ENCODE measurements at places on chromosomes 12 and 14.

GRCh38 chr12:131351319-131352028, 359.4 kb upstream of the SFSWAP start:
- DNase-seq: no peak

- DNase-seq: peak; percentile 91
Observed at GRCh38 chr12:59698600-59698999, 102.8 kb downstream of the SLC16A7 start.

DNA sequence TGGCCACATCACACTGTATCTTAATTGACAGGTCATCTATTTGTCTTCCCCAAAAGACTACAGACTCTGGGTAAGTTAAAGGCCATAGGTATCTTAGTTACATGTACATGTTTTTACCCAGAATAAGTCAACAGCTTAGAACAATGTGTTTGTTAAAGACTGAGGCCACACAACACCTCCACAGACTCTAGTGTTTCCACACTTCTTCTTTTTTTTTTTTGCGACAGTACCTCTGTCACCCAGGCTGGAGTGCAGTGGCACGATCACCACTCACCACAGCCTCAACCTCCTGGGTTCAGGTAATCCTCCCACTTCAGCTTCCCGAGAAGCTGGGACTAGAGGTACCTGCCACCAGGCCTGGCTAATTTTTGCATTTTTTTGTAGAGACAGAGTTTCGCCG, 1.3 kb downstream of the GPN3 start:
- DNase-seq: no peak

GRCh38 chr12:75646329-75647210, 135.2 kb upstream of the KRR1 start:
- DNase-seq: no peak

GRCh38 chr14:89360277-89360676, 56.8 kb downstream of the FOXN3 start:
- no peak for DNase-seq

DNA sequence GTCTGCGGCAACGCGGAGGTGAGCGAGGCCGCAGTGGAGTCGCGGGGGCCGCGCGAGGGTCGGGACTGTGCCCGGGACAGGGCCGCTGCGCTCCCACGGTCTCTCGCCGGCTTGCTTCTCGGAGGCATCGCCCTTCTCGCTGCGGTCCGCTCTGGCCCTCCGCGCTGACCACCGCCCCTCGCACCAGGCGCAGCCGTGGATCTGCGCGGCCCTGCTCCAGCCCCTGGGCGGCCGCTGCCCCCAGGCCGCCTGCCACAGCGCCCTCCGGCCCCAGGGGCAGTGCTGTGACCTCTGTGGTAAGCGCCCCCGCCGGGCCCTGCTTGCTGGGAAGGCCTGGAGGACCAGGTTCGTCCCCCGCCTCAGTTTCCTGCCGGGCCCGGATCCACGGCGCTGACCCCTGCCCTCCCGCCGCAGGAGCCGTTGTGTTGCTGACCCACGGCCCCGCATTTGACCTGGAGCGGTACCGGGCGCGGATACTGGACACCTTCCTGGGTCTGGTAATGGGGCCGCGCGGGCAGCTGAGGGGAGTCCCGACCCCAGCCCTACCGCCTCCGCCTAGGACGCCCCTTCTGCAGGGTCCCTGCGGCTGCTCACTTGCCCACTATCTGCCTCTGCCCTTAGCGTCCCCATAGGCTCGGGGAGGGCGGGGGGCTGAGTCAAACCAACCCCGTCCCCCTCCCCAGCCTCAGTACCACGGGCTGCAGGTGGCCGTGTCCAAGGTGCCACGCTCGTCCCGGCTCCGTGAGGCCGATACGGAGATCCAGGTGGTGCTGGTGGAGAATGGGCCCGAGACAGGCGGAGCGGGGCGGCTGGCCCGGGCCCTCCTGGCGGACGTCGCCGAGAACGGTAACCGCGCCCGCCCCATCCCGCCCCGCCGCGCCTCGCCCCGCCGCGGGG, 7.0 kb downstream of the AMN start:
- no peak for DNase-seq

- DNase-seq: no peak
Observed at GRCh38 chr12:98578821-98579220, 14.7 kb upstream of the SLC25A3 start.

- DNase-seq: peak; percentile 93
Observed at GRCh38 chr12:57135527-57136326, 7.4 kb downstream of the LRP1 start.

DNA sequence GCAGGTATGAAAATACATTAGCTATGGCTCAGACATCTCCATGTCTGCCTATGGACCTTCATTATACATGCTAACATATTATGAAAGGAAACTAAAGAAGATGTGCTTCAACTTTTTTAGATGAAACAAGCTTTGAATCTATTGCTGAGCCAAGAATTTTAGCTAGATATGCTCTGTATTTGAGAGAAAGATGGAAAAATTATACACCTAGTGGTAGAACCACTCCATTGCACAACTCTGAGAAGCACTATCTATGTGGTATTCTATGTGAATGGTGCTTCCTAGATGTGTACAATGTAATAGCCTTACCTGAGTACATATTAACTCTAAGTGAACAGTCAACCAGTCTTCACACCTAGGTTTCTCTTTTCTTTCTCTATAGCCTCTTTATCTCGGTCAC, 17.3 kb downstream of the EPYC start:
- no peak for DNase-seq

GRCh38 chr14:68584786-68585185, 208.1 kb downstream of the ZFP36L1 start:
- DNase-seq: no peak

- peak; percentile 21 for DNase-seq
Observed at GRCh38 chr12:95548539-95549391, 2.5 kb downstream of the USP44 start.

- DNase-seq: no peak
Observed at GRCh38 chr14:67225523-67225922, 15.7 kb upstream of the PALS1 start.

- DNase-seq: peak; percentile 88
Observed at GRCh38 chr12:10220398-10221077, 7.9 kb downstream of the GABARAPL1 start.

- DNase-seq: no peak
Observed at GRCh38 chr12:40874868-40875267, 182.6 kb downstream of the CNTN1 start.

DNA sequence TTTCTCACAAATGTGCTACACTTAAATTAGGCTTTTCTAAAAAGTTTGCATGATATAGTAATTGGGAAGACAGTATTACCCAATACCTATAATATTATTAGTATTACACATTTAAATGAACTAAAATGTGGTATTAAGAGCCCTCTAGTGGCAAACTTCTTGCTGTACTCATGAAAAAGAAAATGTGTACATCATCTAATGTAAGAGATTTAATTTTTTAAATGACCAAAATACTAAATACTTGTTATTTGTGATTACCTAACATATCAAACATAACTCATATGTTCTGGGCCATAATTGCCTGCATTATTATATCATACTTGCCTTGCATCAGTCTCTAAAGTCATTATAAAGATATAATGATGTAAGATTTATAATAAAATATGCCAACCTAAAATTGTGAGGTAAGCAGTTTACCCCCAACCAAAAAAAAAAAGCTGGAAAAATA, 64.2 kb downstream of the DNAI7 start:
- DNase-seq: peak; percentile 73

DNA sequence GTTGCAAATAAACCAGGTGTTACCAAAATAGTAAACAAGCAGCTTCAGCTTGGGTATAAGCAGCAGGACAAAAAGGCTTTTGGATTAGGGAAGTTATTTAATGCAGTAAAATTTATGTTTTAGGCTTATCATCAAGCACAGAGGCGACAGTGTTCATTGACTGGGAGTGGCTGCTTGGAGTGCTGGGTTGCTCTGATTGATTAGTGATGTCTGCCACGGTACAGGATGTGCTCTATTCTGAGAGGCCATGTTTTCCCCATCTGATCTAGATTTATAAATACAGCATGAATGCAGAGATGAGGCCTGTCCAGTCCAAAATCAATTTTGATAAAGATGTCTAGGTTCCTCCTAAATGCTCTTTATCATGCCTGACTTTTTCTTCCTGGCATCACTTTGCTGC, 83.5 kb downstream of the MAP1LC3B2 start:
- DNase-seq: no peak

DNA sequence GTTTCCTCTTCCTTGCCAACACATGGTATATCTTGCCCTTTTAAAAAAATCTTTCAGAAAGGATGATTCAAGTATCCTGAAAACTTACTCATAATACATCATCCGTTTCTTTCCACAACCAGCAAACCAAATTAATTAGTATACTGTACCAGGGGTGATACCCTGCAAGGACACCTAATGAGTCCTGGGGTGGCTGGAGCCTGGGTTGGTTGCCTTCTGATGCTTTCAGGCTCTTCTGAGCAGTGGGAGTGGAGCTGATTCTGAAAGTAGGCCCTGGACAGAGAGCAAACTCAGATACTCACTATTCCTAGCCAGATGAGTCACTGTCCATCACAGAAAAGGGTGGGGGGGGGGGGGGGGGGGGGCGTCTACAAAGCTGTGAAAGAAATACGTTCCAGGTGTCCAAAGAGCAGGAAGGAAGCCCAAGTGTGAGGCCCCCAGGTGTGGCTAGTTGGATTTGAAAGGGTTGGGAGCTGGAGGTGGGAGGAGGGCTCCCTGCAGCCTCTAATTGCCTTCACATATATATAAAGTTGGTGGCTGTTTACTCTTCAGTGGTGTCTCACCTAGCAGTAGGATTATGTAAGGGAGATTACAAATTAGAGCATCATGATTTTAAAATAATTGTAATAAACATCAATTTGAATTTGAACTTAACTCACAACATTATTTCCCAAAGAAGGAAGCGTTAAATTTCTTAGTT, 36.5 kb downstream of the FBXO33 start:
- peak; percentile 16 for DNase-seq

DNA sequence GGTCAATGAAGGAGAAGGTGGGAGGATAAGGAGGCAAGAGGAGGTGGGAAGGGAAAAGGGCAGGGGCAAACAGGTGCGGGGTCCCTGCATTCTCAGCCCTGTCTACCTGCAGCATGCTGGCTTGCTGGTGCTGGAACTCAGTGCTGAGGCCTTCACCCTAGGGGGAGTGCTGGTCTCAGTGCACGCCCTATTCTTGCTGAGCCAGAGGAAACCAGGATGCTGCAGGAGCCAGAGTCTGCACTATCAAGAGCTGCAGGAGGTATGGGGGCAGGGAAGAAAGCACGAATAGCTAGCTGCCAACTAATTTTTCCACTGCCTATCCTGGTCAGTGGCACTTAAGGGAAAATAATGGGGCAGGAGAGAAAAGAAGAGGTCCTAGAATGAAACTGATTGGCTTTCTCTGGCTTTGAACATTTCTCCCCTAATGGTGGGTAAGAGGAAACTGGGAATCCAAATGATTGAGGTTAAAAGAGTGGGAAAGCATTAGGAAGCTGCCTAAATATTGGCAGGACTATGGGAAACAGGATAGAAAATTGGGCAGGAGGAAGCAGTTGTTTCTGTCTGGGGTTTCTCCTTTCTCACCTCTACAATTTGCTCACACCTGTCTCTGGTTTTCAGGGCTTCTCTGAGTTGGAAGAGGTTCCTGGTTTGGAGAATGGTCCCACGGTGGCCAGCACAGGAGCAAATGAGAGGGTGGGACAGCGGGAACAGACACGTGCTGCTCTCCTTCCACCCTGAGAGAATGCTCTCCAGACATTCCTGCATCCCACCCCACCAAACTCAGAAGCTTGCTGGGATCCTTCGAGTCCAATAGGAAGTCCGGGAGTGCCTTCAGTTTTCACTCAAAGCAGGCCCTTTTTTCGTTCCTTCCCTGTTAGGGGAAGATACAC, 1.9 kb downstream of the TMEM253 start:
- DNase-seq: no peak

DNA sequence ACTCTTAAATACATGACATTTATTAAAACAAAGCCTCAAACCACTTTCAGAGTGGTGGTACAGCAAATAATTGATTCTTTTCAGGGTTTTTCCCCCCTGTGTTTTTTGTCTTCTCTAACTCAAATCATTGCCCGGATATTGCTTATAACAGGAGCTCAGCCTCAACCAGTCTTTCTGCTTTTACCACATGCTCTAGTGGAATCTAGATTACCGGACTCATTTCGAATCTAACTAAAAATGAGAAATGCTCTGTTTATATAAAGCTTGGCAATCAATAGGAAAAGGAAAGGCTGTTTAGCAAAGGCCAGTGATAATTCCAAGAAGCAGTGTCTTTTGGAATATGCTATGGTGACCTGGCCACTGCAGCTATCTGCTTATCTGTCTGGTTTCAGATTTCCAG, 161.5 kb downstream of the ETV6 start:
- peak; percentile 28 for DNase-seq

GRCh38 chr12:45535610-45536180, 193.8 kb upstream of the ARID2 start:
- no peak for DNase-seq

GRCh38 chr12:124420996-124421674, 126.2 kb downstream of the RFLNA start:
- no peak for DNase-seq

DNA sequence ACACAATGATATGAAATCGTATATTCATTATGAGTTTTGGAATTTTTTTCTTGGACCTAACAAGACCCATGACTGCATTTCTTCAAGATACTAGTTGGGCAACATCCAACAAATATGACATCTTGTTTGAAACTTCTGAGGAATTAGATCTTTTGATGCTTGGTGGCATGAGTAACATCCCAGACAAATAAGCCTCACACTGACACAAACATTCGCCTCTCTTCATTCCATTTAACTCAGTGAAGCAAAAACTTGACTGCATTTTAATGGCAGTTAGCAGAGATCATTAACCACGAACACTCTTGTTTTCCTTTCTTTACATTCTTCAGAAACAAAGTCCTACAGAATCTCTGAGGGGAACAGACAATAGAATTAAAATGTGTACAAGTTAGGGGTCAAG, 758.3 kb downstream of the C12orf50 start:
- DNase-seq: peak; percentile 53

- peak; percentile 92 for DNase-seq
Observed at GRCh38 chr14:68476212-68477109, 316.4 kb downstream of the ZFP36L1 start.

GRCh38 chr12:126419131-126419530, 1353.9 kb downstream of the AACS start:
- no peak for DNase-seq

DNA sequence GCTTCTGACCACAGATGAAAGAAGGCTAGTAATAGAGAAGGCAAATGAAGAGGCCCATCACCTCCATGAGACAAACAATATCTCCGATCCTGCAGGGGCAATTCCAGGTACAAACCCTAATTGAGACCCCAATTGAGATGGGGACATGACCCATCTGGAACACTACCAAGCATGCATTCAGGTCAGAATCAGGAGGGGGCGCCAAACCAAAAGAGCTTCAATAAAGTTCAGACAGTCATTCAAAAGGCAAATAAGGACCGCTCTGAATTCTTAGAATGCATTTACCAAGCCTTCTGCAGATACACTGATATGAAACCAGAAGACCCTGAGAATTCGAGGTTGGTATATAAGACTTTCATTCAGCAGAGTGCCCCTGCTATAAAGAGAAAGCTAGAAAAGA, 10.2 kb upstream of the EDDM3B start:
- DNase-seq: no peak
